ENCODE measurements at places on chromosomes 12 and 14.

DNA sequence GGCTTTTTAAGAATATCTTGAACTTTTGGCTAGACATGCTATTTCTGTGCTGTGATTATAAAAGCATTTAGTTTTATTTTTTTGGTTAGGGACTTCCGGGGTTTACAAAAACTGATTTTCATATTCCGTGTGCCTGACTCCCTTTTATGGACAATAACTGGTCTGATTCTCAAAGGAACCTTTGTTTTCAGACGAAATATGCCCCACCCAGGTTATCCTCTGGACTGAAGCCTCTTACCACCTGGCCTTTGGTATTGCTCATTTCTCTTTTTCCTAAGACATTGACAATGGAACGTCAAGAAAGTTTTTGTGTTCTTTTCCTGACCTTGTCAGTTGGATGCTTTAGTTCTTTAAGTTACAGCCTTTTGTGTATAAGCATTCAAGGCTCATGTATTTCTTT lies 10.8 kb downstream of the TIGAR start:
- no peak for DNase-seq

- DNase-seq, result no peak
Measured at GRCh38 chr12:67645601-67646000, 2.9 kb upstream of the DYRK2 start.

DNA sequence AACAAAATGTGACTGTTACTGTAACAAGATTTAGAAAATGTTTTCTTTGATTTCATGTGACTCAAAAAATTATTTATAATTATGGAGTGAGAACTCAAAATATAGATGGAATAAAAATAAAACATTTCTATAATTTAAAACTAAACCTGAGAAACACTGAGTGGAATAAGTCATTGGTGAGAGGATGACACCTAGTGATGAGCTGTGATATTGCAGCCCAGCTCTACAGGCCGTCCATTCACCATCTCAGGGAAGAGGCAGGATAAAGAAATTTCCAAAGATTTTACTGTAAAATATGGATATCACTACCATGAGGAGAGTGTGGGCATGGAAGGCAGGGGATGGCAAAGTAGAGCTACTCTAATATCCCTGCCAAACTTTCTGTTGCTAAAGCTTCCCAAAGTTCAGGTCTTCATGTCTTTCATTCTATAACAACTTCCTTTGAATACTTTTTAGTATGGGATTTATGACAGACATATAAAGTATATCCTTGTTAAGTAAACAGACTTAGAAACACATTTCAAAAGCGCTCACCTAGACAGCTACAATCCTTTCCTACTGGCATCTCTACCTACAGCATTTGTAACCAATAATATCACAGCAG lies 308.0 kb downstream of the ITPR2 start:
- no peak for DNase-seq

- no peak for DNase-seq
Measured at GRCh38 chr14:76654573-76655108, 106.6 kb upstream of the VASH1 start.

- no peak for DNase-seq
Measured at GRCh38 chr12:66203820-66204219, 14.8 kb downstream of the IRAK3 start.

DNA sequence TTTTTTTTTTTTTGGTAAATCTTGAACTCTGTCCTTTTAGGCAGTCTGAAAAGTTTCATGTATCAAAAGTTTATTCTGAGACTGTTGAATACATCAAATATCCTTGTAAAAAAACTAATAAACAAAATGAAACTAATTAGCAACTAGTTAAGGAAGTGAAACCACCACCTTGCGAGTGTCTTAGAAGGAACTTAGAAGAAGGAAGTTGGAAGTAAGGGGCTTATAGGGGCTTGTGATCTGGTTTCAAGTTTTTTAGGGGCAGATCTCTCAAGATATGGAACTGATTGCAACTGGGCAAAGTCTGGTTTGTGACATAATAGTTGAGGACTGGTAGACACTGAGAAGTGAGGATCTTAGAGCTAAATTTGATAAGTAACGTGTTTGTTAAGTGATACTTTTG lies 748.8 kb downstream of the C12orf50 start:
- no peak for DNase-seq

- DNase-seq, result no peak
Measured at GRCh38 chr12:110561471-110562201, 21.5 kb downstream of the PPTC7 start.

- no peak for DNase-seq
Measured at GRCh38 chr14:87102811-87103378, 890.1 kb downstream of the GALC start.

- no peak for DNase-seq
Measured at GRCh38 chr14:81268016-81268416, 47.3 kb upstream of the GTF2A1 start.

DNA sequence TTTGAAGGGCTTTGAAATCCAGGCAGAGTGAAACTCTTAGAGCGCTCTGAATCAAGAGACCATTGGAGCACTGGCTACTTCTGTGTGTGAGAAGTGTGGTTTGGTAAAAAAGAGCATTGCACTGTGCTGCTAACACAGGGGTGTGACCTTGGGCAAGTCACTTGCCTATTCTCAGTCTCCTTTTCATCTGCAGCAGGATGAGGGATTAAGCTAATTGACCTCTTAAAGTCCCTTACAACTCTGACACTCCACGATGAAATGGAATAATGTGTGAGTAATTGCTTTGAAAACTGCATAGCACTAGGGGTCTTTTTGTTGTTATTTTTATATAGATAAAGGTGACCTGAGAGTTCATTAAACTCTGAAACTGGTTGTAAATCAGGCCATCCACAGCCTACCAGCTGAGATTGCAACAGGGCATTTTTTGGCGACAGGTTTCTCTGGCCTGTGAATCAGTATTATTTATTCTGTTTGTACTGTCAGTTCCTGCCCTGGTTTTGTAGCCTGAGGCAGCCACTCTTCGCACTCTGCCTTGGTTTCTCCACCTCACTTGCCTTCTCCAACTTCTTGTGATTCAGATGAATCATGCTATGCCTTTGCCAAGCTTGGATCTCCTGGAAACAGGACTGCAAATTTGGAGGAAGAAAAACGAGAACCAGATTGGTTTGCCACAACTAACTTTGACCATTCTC lies 159.9 kb upstream of the PARP11 start:
- DNase-seq, result no peak

GRCh38 chr12:63420206-63420644 lies 248.1 kb downstream of the DPY19L2 start:
- no peak for DNase-seq

DNA sequence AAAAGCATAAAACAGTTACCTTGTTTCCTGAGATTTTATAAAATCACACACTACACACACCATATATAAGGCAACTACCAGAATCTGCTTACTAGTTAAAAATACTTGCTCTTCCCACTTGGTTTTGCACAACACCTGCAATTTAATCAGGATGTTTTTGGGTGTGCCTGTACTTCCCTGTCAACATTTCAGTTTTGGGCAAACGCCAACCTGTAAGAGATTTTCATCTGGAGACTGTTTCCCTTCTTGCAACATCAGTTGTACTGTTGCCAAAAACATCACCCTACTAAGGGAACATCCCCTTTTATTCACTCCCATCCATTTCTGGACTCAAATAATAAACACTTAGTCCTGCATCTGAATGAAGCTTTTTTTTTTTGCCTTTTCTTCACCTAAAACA lies 172.3 kb downstream of the DUSP6 start:
- no peak for DNase-seq

DNA sequence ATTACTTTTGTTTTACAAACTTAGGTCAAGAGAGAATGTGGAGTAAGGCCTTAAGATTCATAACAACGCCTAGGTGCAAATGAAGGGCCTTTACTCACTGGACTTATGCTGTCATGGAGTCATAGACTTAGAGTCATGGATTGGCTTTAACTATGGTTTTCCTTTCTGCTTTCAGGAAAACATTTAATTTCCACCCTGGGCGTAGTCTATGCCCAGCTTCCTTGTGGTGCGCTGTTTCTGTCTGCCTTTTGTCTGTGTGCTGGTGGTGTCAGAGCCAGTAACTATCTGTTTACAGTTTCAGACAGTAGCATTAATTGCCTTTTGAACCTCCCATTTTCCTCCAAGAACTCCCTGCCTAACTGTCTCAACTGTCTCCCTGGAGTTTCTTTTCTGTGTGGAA lies 31.8 kb upstream of the COX6A1 start:
- no peak for DNase-seq

DNA sequence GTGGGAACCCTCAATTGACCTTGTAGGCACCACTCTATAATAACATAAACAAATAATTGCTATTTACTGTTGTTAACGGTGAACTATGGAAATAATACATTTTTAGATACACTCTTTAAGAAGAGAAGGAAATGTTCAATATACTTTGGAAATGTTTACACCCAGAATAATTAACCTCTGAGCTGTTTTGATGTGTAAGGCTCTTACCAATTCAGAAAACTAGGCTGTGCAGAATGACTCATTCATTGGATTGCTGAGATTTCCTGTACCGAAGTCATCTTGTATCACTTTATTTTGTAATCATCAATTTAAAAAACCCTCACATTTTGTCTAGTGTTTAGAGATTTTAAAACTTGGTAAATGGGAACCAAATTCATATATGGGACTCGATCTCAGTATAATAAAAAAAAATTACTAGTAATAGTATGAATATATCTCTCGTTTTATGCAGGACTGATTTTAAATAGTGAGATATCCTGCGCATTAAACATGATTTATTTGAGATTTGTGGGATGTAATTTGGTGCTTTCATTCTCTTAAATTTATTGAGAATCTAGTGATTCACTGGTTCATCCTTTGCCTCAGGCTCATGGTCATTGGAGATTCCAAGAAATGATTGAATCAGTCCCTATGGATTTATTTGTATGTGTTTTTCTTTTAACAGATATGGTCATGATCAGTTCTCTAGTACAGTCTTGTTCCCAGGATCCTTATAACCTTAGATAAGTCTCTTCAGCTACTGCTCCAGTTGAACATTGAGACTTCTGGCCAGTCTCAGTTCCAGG lies 3.9 kb downstream of the SAMD4A start:
- DNase-seq, result no peak

DNA sequence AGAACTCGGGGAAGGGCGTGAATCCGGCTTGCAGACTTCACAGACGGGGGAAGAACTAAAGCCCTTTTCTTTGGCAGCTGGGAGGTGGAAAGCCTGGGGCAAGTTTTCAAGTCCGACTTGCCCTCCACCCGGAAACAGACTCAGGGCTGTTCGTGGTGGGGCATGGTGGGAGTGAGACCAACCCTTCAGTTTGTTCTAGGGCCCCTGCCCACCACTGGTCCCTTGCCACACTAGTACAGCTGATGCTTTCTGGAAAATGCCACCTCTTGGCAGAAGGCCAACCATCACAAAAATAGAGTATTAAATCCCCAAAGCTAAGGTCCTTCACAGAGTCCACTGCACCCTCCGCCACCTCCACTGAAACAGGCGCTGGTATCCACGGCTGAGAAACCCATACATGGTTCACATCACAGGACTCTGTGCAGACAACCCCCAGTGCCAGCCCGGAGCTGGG lies 50.4 kb upstream of the DDX11 start:
- no peak for DNase-seq

DNA sequence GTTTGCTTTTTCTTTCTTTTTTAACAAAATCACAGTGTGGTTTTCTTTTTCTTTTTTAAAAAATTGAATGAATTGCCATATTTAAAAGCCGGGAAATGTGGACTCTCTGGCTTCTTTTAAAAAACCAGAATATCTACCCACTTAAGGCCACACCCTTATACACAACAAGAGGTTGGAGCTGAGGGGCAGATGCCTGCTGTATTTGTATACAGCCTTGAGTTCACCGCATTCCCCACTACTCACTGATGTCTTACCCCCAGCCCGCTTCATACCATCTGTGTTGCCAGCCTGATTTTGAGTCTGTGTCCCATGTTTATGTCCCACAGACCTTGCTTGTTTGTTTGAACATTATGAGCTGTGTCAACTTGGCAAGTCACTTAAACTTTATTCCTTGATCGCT lies 14.3 kb downstream of the JDP2 start:
- DNase-seq, result no peak

DNA sequence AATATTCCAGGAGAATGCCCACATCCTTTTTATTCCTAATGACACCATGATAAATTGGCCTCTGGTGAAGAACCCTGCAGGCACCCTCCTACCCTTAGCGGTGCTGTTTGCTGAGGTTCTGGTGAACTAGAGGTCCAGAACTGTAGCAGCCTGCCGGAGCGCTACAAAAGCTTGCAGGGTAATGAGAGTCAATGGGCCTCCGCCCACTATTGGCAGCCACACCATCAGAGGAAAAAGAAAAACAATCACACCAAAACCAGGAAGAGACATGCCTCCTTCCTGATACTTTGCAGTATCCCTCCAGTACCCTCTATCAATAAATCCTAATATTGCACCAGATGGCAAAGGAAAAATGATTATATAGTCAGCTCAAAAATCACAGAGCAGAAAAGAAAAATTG lies 142.9 kb downstream of the SPTSSA start:
- no peak for DNase-seq

DNA sequence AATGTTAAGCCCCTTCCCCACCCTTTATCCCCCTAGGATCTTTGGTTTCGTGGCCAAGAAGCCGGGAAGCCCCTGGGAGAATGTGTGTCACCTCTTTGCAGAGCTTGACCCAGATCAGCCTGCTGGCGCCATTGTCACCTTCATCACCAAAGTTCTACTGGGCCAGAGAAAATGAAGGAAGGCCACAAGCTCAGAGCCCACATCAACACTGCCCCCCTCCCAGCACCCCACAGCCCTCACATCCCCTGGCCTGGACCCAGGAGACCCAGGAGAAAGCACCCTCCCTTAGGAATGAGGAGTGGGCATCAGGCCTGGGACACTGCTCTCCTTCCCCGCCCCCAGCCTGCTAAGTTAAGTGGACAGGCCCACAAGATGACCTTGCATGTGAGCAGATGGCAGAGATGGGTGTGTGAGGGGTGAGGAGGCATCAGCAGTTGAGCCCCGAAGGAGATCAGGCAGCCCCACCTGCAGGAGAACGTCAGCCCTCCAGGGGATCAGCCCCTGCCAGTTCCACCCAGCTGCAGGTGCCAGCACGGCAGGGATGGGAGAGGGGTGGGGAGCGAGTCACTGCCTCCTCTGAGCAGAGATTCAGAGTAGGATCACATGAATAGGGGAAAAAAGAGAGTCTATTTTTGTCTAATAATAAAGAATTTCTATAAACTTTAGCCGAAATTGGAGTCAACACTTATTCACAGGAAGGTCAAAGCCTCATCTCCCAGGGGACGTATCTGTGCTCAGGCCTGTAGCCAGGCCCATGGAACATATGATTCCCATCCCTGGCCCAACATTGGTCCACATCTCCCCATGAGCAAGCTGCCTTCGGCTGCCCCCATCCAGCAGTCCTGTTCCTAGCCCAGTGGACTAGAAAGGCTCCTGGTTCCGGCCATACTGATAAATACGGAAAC lies 14.1 kb downstream of the TNS2 start:
- no peak for DNase-seq

DNA sequence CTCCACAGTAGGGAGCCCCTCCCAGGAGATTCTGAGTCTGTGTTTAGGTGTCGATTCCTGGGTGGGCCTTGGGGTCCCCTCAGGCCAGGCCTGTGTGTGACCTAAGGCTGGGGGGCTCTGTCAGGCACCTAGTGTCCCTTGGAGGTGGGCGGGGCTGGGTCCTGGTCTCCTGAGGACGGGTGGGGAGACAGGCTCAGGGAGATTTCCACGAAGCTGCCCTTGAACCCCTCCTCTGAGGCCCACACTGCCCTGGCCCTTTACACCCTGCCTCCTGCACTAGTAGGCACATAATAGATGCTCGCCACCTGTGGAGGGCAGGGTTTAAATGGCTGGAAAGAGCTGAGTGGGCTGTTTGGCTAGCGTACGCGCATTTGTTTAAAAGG lies 32.9 kb downstream of the MEG3 start:
- DNase-seq, result no peak

All from CD4-positive, alpha-beta T cell treated with Interferon gamma for 1 hour (primary cell).